ENCODE measurements at places on chromosomes 3 and 15. TPM values are rescaled to one million over a fixed set of nuclear protein-coding genes. Genes with fewer than 3 reads are reported as not detected.

IL5RA gene
- not detected for total RNA-seq

CHD2 gene
- total RNA-seq = 45.6 TPM

GORASP1 gene
- total RNA-seq = 54.3 TPM

GNAT1 gene
- not detected for total RNA-seq

HESX1 gene
- total RNA-seq = 2.6 TPM

DCLK3 gene
- total RNA-seq = not detected

RARB gene
- 10.1 TPM for total RNA-seq

PHC3 gene
- total RNA-seq = 24.0 TPM

ISG20 gene
- 5.7 TPM for total RNA-seq

AEN gene
- 44.0 TPM for total RNA-seq
